ENCODE measurements at places on chromosomes 5 and 9. TPM values are rescaled to one million over a fixed set of nuclear protein-coding genes. Genes with fewer than 3 reads are reported as not detected.
A peak's percentile ranks its signal among the peaks of the same experiment; 100 is the strongest.

GRCh38 chr5:138696501-138696900 is 56.7 kb upstream of the CTNNA1 start:
- H3K4me1 ChIP-seq: no peaks in the 10 kb centered on the region
- H3K4me3 ChIP-seq: no peak overlapping the region
- DNase-seq: no peak
- no peaks in the 10 kb centered on the region for H3K27me3 ChIP-seq
- H3K27ac ChIP-seq: no peak overlapping the region

The KCTD16 gene
- 0.33 TPM for polyA plus RNA-seq

The CDKN2A gene
- polyA plus RNA-seq: not detected

DNA sequence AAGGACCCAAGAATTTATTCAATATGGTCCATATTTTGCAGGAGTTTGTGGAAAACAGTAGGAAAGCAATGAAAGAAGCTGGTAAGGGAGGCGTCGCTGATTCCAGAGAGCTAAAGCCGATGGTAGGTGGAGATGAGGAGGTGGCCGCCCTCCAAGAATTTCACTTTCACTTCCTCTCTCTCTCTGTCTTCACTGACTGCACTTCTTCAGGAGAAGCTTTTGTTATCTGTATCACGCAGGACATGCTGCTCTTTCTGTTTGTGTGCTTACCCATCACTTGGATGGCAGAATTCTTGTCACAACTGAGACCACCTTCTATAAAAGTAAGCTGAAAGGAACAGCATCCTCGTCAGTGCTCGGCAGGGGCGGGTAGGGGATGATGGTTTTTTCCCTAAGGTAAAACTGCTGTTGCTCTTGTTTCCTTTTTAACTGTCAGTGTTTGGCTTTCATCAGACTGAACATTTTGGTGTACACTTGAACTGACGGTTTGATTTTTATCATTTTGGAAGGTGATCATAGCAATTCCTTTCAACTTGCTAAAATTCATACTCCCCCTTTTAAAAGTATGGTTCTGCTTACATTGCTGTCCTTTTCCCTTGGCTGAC is 62.4 kb upstream of the FSD1L start:
- H3K36me3 ChIP-seq: peaks cover 33% of the 10 kb centered on the region
- H3K27me3 ChIP-seq: no peaks in the 10 kb centered on the region
- no peak overlapping the region for H3K4me3 ChIP-seq
- H3K4me1 ChIP-seq: peaks cover 3% of the 10 kb centered on the region

The ARL10 gene
- polyA plus RNA-seq: 20.1 TPM

DNA sequence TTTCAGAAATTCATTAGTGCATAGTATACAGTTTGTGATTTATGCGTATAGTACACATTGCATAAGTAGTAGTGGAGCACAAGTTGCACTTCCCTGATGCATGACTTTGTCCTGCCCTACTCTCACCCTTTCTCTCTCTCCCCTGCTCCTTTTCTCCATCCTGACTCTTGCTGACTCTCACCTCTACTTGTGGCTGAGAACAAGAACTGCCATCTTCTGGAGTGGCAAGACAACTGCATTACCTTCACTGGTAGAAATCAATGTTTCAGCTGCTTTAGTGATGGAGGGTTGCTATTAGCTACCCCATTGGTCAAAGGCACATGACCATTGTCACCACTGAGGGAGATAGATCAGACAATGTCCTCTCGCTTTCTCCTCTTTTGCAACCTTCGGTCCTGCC is 26.9 kb downstream of the SPEF2 start:
- no peaks in the 10 kb centered on the region for H3K27me3 ChIP-seq
- H3K4me3 ChIP-seq: no peak overlapping the region
- DNase-seq: no peak

DNA sequence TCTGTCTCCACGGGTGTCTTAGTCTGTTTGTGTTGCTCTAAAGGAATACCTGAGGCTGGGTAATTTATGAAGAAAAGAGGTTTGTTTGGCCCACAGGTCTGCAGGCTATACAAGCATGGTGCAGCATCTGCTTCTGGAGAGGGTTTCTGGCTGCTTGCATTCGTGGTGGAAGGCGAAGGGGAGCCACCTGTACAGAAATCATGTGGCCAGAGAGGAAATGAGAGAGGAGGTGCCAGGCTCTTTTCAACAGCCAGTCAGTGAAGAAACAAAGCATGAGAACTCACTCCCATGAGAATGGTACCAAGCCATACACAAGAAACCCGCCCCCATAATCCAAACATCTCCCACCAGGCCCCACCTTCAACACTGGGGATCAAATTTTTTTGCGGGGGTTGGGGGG is 53.4 kb downstream of the PFDN1 start:
- H3K27ac ChIP-seq: no peak overlapping the region
- H3K4me3 ChIP-seq: no peak overlapping the region
- H3K4me1 ChIP-seq: peaks cover 72% of the 10 kb centered on the region
- no peaks in the 10 kb centered on the region for H3K27me3 ChIP-seq
- H3K36me3 ChIP-seq: peaks cover 54% of the 10 kb centered on the region

DNA sequence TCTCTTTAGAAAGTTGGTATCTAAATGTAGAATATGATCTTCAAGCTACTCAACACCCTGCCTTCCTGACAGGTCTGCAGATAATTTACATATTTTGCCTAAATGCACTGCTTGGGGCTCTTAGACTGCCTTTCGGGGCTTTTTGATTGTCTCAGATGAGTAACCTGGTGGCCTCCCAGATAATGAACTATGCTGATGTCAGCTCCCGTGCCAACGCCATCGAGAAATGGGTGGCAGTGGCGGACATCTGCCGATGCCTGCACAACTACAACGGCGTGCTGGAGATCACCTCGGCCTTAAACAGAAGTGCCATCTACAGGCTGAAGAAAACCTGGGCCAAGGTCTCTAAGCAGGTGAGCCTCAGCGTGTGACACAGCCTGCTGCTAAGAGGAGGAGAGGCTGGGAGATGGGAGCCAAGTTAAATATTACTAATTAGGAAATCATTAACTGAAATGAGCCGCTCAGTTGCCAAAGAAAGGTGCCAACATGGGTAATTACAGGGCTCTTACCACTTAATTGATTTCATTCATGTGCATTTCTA is 20.8 kb upstream of the CKMT2 start:
- H3K27me3 ChIP-seq: no peaks in the 10 kb centered on the region
- H3K4me3 ChIP-seq: no peak overlapping the region
- H3K27ac ChIP-seq: no peak overlapping the region
- H3K36me3 ChIP-seq: no peaks in the 10 kb centered on the region
- H3K4me1 ChIP-seq: no peaks in the 10 kb centered on the region

The SLC27A4 gene
- polyA plus RNA-seq: 15.9 TPM

The TUT7 gene
- 33.9 TPM for polyA plus RNA-seq

- DNase-seq: no peak
- H3K4me3 ChIP-seq: no peak overlapping the region
- no peak overlapping the region for H3K27ac ChIP-seq
- no peaks in the 10 kb centered on the region for H3K36me3 ChIP-seq
- H3K27me3 ChIP-seq: no peaks in the 10 kb centered on the region
These were observed 160.0 kb downstream of the PRR16 start for GRCh38 chr5:120624021-120624563.

GRCh38 chr9:136324501-136325300 is 2.6 kb upstream of the GPSM1 start:
- H3K36me3 ChIP-seq: no peaks in the 10 kb centered on the region
- no peak overlapping the region for H3K27ac ChIP-seq
- H3K4me1 ChIP-seq: peaks cover 37% of the 10 kb centered on the region
- peak; percentile 73 for DNase-seq
- H3K4me3 ChIP-seq: no peak overlapping the region

- no peak overlapping the region for H3K27ac ChIP-seq
- no peak overlapping the region for H3K4me3 ChIP-seq
- no peaks in the 10 kb centered on the region for H3K27me3 ChIP-seq
- no peaks in the 10 kb centered on the region for H3K36me3 ChIP-seq
- H3K4me1 ChIP-seq: no peaks in the 10 kb centered on the region
These were observed 584.5 kb upstream of the DMAC1 start for GRCh38 chr9:8384091-8384490.

DNA sequence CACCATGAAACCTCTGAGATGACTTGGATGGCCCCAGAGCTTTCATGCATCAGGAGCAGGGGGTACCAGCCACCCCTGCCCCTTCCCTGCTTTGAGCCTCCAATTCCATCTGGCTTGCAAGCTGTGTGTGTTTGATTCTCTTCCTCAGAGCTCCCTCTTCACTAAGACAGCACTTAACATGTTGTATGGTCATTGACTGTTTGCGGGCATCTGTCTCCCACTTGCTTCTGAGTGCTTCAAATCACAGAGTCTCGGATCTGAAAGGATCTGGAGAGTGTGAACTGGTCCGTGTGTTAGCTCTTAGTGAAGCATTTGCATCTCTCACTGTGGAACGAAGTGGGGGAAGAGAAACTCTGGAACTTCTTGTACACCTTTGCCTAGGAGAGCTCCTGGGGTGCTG is 7.1 kb upstream of the CPLX2 start:
- H3K36me3 ChIP-seq: no peaks in the 10 kb centered on the region
- no peak for DNase-seq
- peaks cover 37% of the 10 kb centered on the region for H3K27me3 ChIP-seq
- no peaks in the 10 kb centered on the region for H3K4me1 ChIP-seq
- H3K27ac ChIP-seq: no peak overlapping the region

DNA sequence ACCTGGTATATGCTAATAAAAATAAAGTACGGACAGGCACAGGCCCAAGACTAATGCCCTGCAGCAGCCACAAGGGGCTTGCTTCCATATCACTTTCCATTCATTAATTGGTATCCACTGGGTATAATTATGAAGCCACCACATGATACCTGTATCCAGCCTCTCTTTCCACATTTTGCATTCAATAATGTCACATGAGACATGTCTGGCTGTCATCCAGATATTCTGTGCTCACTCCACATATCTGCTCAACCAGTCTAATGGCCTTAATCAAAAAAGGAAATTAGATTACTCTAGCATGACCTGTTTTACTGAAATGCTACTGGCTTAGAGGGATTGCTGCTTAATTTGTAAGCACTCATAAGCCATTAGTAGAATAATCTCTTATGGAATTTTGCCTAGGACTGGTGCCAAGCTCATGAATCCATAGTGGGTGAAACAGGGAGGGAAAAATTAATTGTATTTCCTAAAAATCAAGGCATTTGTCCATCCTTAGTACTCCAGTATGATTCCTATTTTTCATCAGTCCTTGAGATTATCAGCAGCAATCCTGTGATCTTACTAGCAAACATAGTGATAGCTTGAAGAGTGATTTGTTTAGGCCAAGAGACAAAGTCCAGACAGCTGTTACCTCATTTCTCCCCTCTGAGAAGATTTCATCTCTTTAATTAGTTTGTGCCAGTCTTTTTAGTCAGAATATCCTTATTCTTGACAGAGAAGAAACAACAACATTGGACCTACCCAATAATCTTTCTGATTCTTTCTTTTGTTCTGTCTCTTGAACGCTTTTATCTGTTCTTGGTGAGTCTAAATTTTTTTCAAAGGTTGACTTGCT is 119.2 kb upstream of the ABCA1 start:
- H3K4me3 ChIP-seq: no peak overlapping the region
- H3K4me1 ChIP-seq: peaks cover 3% of the 10 kb centered on the region
- H3K27ac ChIP-seq: no peak overlapping the region
- DNase-seq: no peak
- H3K27me3 ChIP-seq: no peaks in the 10 kb centered on the region

The PIGO gene
- polyA plus RNA-seq: 25.8 TPM

The CCDC152 gene
- polyA plus RNA-seq: 14.2 TPM

GRCh38 chr5:37064442-37064841 is 184.7 kb downstream of the CPLANE1 start:
- H3K27ac ChIP-seq: no peak overlapping the region
- no peaks in the 10 kb centered on the region for H3K27me3 ChIP-seq
- no peak for DNase-seq
- no peaks in the 10 kb centered on the region for H3K36me3 ChIP-seq
- H3K4me3 ChIP-seq: no peak overlapping the region
- H3K4me1 ChIP-seq: no peaks in the 10 kb centered on the region

DNA sequence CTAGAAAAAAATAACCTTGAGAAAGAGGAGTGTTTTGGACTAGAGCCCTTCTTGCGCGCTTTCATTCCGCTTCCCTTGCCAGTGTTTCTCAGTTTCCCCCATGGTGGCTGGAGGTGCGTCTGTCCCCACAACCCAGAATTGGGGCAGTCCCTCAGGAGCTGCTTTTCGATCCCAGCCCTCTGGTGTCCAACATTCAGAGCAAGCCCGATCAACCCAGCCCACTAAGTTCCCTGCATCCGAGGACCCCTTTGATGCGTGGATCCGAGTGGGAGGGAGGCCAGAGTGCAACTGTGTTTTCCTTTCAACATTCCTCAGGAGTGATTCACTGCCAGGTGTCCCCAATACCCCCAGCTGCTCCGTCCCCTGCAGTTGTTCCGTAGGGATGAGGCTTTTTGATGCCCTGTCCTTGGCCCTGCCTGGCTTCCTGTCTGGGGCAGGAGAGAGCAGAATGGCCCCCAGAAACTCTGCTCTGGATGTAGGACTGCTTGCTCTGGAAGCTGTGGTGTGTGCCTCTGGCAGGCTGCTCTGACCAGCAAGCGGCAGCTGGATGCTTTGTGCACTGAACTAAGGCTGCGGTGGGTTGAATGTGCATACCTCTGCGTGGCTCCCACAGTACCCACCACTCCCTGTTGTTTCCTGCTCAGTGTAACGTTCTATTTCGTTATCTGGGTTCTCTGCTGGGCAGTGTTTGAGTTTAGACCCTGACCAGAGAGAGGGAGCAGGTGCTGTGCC is 117.5 kb downstream of the BOD1 start:
- DNase-seq: no peak
- H3K27me3 ChIP-seq: peaks cover 22% of the 10 kb centered on the region
- no peaks in the 10 kb centered on the region for H3K4me1 ChIP-seq
- H3K4me3 ChIP-seq: no peak overlapping the region

DNA sequence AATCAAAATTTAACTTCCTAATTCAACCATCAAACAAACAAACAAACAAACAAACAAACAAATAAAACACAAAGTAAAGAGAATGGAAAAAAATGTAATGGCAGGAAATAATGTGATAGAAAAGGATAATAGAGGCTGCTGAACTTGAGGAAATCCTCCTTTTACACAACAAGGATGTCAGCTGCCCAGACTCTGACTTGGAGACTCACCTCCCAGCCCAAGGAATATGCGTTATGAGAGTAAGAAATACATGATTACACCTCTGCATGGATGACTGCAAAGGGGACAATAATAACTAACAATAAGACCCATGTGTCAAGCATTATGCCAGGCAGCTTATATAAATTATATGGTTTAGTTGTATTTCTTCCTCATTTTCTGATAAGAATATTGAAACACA is 46.6 kb upstream of the JAK2 start:
- H3K27ac ChIP-seq: peak overlapping the region; percentile 83
- H3K4me1 ChIP-seq: peaks cover 14% of the 10 kb centered on the region
- DNase-seq: no peak
- H3K4me3 ChIP-seq: no peak overlapping the region
- no peaks in the 10 kb centered on the region for H3K36me3 ChIP-seq
- no peaks in the 10 kb centered on the region for H3K27me3 ChIP-seq

The CA9 gene
- 1.3 TPM for polyA plus RNA-seq

- H3K4me1 ChIP-seq: no peaks in the 10 kb centered on the region
- H3K27ac ChIP-seq: no peak overlapping the region
- no peak overlapping the region for H3K4me3 ChIP-seq
- no peak for DNase-seq
- H3K27me3 ChIP-seq: no peaks in the 10 kb centered on the region
- H3K36me3 ChIP-seq: no peaks in the 10 kb centered on the region
These were observed 98.8 kb downstream of the HSD17B3 start for GRCh38 chr9:96202971-96203780.

GRCh38 chr5:132561601-132562000 is 4.8 kb downstream of the RAD50 start:
- H3K4me3 ChIP-seq: no peak overlapping the region
- H3K4me1 ChIP-seq: peaks cover 7% of the 10 kb centered on the region
- H3K36me3 ChIP-seq: no peaks in the 10 kb centered on the region
- no peak overlapping the region for H3K27ac ChIP-seq

The COL27A1 gene
- polyA plus RNA-seq: 128 TPM

The SLC25A48 gene
- 1.0 TPM for polyA plus RNA-seq

The TMOD1 gene
- polyA plus RNA-seq: 3.8 TPM

GRCh38 chr9:70435948-70436347 is 21.5 kb upstream of the KLF9 start:
- H3K27ac ChIP-seq: peak overlapping the region; percentile 20
- H3K36me3 ChIP-seq: no peaks in the 10 kb centered on the region
- peaks cover 51% of the 10 kb centered on the region for H3K4me1 ChIP-seq
- no peaks in the 10 kb centered on the region for H3K27me3 ChIP-seq
- no peak for DNase-seq
- H3K4me3 ChIP-seq: no peak overlapping the region

All from left lung (tissue), 14 donors.